Adipose tissue (tissue), 3 donors: ENCODE measurements at places on chromosomes 5 and 9. TPM values are rescaled to one million over a fixed set of nuclear protein-coding genes. Genes with fewer than 3 reads are reported as not detected.

The PLPPR1 gene
- 0.08 TPM for polyA plus RNA-seq

The SPATA31D4 gene
- polyA plus RNA-seq, result not detected

The FAM200C gene
- 1.3 TPM for polyA plus RNA-seq

The TAF11L10 gene
- polyA plus RNA-seq, result not detected

The EPB41L4B gene
- polyA plus RNA-seq, result 129 TPM

The TAF11L5 gene
- polyA plus RNA-seq, result not detected

The ARSI gene
- 0.10 TPM for polyA plus RNA-seq

The FAM114A2 gene
- 12.6 TPM for polyA plus RNA-seq

The DOK3 gene
- 15.1 TPM for polyA plus RNA-seq

The LECT2 gene
- polyA plus RNA-seq, result not detected

The CTSL gene
- polyA plus RNA-seq, result 72.8 TPM

The PFN3 gene
- not detected for polyA plus RNA-seq
